ENCODE measurements at places on chromosomes 6 and 20. TPM values are rescaled to one million over a fixed set of nuclear protein-coding genes. Genes with fewer than 3 reads are reported as not detected.

GRCh38 chr6:116390581-116390980 is 19.8 kb downstream of the DSE start:
- no peak for DNase-seq

DNA sequence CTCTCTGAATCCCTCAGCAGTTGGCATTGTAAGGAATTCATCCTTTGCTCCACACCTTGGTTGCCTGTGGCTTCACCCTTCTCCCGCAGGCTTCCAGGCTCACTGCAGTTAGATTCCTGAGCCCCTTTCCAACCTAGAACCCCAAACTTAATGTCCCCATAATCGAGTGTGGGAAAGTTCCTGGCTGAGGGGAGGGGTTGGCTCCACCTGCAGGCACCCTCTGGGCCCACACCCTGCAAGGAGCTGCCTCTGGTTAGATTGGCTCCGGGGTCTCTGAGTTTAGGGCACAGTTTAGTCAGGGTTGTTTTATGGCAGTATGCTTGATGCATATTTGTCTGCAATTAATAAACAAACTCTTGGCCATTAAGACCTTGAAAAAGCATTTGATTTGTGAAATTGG is 63.4 kb downstream of the MTHFD1L start:
- DNase-seq: no peak

DNA sequence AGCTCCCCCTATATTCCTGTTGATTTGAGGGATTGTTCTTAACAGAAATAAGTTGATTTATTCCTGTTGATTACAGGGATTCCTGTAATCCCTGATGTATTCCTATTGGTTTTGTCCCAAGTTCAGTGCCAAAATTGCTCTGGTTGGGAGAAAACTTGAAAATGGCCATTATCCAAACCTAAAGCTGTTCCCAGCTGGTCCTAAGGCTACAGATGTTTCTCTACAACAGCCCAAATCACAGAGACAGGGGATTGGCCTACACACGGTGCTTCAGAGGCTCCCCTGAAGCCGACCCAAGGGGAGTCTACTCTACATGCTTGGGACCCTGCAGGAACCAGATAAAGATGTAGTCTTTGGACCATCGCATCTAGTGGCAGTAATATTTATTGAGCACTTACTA is 99.0 kb upstream of the AKAP12 start:
- DNase-seq: no peak

DNA sequence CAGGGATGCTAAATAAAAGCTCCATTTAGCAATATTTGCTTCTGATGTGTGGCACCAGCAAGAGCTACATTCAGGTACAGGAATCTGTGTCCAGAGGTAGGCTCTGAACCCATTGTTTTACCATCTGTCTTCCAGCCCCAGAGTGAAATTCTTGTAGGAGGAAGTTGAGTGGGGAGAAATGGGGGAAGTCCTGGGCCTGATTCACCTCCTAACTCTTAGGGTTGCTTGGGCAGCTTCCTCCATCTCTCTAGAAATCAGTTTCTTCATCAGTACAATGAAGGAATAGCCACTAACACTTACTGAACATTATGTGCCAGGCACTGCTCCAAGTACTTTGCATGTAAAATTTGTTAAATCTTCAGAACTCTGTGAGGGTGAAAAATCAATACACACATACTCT is 35.1 kb upstream of the TSPYL1 start:
- DNase-seq: no peak

DNA sequence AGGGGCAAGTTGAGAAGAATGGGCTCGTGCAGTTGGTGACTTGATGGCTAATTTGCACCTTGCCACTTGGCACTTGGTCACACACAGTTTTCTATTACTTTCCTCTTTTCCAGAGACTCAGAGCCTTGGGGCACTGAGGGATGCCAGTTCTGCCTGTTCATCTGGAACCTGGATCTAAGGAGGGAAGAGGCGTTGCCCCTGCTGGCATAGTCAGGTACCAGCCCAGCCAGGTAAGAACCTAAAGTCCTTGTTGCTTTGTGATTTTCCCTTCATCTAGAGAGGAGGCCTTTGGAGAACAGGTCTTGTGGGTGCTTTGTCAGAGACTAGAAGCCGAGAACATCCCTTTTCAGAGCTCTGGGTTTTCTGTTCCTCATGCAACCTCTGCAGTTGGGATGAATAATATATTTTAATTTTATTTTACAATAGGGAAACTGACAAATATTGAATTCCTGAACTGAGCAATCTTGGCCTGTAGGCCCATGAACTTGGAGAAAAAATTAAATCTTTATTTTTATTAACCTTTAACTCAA is 11.4 kb downstream of the SYTL3 start:
- no peak for DNase-seq

DNA sequence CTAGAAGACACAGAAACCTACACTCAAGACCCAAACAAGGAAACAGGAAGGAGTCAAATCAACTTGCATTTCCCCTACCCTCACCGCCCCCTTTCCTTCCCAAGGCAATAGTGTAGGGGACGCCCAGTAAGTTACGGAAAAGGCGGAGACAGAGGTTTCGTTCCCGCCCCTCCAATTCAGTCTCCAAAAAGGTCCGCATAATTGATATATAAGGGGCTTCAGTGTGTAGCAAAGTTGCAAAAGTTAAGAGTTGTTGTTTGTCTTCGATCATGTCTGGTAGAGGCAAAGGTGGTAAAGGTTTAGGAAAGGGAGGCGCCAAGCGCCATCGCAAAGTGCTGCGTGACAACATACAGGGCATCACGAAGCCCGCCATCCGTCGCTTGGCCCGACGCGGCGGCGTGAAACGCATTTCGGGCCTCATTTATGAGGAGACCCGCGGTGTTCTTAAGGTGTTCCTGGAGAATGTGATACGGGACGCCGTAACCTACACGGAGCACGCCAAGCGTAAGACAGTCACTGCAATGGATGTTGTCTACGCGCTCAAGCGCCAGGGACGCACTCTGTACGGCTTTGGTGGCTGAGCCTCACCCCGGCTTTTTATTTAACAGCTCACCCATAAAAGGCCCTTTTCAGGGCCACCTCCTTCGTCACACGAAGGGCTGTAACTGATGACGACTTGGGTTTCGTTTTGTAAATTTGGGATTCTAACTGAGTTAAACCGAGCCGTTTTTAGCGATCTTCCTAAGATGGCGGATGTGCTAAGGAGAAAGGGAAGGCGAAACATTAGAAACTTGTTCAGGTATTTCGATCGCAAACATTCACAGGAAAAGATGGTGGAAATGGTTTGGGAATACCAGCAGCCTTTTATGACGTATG is 124.6 kb upstream of the BTN3A2 start:
- DNase-seq: no peak

- DNase-seq: no peak
Measured at GRCh38 chr6:122887941-122888340, 98.9 kb downstream of the SMPDL3A start.

DNA sequence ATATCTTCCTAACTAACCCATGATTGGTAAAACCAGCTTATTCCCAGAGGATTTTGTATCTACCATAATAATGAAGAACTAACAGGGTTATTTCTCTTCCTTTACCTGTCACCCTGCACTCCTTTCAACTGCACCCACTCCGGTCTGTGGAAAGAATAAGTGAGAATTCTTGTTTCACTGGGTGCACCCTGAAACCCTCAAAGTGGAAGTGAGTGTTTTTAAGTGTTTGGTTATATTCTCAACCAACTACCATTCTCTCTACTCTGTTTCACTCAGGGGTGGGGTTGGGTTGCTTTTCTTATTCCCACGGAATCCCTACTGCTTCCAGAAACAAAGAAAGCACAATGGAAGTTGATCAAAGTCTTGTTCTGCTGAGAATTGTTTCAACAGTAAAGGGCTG is 42.6 kb upstream of the KHDRBS2 start:
- no peak for DNase-seq

- no peak for DNase-seq
Measured at GRCh38 chr6:133314947-133315346, 73.8 kb downstream of the EYA4 start.

DNA sequence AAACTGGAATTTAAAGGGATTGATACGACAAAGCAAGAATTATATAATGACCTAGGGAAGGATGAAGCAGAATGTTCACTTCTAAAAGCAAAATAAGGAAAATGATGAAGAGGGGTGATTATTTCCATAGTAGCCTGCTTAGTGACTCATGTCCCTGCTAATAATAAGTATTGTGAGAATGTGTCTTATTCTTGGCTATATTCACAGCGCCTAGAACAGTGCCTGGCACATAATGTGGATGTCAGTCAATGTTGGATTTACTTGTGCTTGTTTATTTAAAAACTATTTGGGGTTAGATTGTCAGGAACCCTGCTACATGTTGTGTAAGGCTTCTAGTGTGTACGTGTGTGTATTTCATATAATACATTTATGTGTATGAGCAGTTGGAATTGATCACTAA is 85.1 kb downstream of the ZFAND3 start:
- DNase-seq: no peak

DNA sequence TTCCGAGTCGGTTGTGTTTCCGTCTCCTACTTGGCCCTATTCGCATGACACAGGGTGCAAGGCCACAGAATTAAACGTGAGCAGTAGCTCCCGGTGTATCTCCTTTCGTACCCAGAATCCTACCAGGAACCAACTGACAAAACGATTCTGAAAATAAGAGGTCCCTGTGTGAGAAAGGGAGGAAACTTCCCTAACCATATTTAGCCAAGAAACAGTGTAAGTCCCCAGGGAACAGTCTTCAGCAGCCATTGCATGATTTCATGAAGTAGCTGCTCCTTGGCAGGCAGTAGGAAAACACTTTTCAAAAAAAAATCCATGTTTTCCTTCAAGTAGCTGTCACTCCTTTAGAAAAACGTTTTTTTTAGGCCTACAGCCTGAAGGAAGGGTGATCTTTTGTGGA is 46.9 kb downstream of the PDE10A start:
- DNase-seq: no peak

- DNase-seq: no peak
Measured at GRCh38 chr20:52828199-52828598, 144.0 kb upstream of the TSHZ2 start.

- no peak for DNase-seq
Measured at GRCh38 chr6:13302751-13303667, 25.3 kb downstream of the TBC1D7 start.

DNA sequence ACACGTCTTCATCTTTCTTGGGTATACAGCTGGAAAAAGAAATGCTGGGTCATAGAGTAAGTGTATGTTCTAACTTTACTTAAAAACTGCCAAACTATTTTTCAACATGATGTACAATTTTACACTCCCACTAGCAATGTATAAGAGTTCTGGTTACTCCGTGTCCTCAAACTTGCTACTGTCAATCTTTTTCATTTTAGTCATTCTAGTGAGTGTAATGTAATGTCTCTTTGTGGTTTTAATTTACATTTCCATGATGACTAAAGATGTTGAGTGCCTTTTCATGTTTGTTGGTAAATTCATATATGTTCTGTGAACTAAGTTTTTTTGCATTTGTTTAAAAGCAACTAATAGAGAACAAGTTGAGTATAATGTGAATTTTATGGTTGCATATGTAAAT is 43.9 kb downstream of the ATG5 start:
- DNase-seq: no peak

DNA sequence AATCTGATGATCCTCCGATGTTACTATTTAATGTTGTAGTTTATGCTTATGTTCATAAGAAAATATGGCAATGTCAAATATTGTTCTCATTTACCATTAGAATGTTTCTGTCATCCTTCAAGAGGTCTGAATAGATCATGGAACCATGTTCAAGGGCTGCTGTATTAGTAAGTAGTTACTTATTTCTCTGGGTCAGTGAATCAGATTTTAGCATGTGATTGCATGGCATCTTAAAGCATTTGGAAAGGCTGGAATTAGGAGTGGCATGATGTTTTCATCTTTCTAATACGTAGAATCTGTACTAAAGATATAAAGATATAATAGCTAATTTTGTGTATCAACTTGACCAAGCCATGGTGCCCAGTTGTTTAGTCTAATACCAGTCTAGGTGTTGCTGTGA is 40.5 kb upstream of the NKX2-4 start:
- DNase-seq: no peak

- no peak for DNase-seq
Measured at GRCh38 chr6:16205377-16206144, 32.8 kb upstream of the GMPR start.

DNA sequence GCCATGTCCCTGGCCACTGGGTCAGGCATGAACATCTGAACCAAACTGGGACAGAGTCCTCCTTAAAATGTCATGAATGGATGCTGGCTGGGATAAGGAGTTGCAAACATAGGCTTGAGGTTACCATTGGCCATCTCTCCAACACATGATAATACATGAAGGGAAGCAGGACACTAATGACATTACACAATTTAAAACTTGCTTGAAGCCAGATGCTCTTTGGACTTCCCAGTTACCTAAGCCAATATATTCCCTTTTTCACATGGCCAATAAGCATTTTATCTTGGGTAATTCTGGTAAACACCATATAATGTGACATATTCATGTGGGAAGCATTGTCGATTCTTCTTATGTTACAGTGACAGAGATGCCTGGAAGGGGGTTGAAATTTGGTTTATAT is 148.0 kb upstream of the PLN start:
- DNase-seq: no peak

DNA sequence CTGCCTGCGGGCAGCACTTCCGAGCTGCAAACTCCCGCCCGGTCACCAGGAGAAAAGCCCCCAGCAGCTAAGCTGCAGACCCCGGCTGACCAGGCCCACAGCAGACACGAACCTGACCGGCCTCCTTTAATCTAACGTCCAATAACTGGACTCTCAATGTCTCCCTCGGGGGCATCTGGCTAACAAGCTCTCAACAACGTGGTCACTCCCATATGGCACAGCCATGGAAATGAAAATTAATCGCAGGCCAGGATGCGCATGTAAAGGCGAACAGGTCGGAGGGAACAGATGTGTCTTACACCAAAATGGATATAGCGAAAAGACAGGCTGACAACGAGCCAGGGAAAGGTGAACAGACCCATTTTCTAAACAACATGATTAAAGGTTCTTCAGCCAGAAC is 44.4 kb upstream of the SMOC2 start:
- no peak for DNase-seq

KIFC1 gene
- total RNA-seq: 0.76 TPM

VGLL2 gene
- total RNA-seq: not detected

OTOR gene
- not detected for total RNA-seq

CNR1 gene
- 0.76 TPM for total RNA-seq

LZTS3 gene
- total RNA-seq: 18.8 TPM

ME1 gene
- total RNA-seq: 3.2 TPM

NKAIN4 gene
- total RNA-seq: not detected

ARMC12 gene
- total RNA-seq: 0.60 TPM

VSTM2L gene
- 2.8 TPM for total RNA-seq

TBXT gene
- total RNA-seq: not detected

PARD6B gene
- 8.1 TPM for total RNA-seq
